ENCODE measurements at places on chromosomes 1 and 21. TPM values are rescaled to one million over a fixed set of nuclear protein-coding genes. Genes with fewer than 3 reads are reported as not detected.

FCRL3 gene
- total RNA-seq: 0.53 TPM

SDC3 gene
- 6.5 TPM for total RNA-seq

UBE2U gene
- total RNA-seq: not detected

CRB1 gene
- total RNA-seq: 0.11 TPM

C4BPA gene
- 3.4 TPM for total RNA-seq

CFHR3 gene
- total RNA-seq: not detected

SARS1 gene
- 117 TPM for total RNA-seq

TMPRSS3 gene
- total RNA-seq: 0.61 TPM

OPRD1 gene
- 0.08 TPM for total RNA-seq

VWA5B1 gene
- total RNA-seq: 0.28 TPM

NHLH1 gene
- 0.20 TPM for total RNA-seq

IRF6 gene
- total RNA-seq: 132 TPM

NUDT4B gene
- total RNA-seq: not detected

CDC42BPA gene
- 46.2 TPM for total RNA-seq

PROK1 gene
- not detected for total RNA-seq

NBPF26 gene
- 11.6 TPM for total RNA-seq

PGBD5 gene
- total RNA-seq: 2.0 TPM

COL24A1 gene
- 0.50 TPM for total RNA-seq

FAM163A gene
- total RNA-seq: 0.61 TPM

USP21 gene
- 19.7 TPM for total RNA-seq

FMO1 gene
- total RNA-seq: not detected

HNRNPCL4 gene
- not detected for total RNA-seq

C1orf210 gene
- 97.8 TPM for total RNA-seq
